ENCODE measurements at places on chromosomes 1 and 21.
A peak's percentile ranks its signal among the peaks of the same experiment; 100 is the strongest.

- no peak for DNase-seq
Measured at GRCh38 chr21:46002841-46003574, 21.4 kb downstream of the COL6A1 start.

DNA sequence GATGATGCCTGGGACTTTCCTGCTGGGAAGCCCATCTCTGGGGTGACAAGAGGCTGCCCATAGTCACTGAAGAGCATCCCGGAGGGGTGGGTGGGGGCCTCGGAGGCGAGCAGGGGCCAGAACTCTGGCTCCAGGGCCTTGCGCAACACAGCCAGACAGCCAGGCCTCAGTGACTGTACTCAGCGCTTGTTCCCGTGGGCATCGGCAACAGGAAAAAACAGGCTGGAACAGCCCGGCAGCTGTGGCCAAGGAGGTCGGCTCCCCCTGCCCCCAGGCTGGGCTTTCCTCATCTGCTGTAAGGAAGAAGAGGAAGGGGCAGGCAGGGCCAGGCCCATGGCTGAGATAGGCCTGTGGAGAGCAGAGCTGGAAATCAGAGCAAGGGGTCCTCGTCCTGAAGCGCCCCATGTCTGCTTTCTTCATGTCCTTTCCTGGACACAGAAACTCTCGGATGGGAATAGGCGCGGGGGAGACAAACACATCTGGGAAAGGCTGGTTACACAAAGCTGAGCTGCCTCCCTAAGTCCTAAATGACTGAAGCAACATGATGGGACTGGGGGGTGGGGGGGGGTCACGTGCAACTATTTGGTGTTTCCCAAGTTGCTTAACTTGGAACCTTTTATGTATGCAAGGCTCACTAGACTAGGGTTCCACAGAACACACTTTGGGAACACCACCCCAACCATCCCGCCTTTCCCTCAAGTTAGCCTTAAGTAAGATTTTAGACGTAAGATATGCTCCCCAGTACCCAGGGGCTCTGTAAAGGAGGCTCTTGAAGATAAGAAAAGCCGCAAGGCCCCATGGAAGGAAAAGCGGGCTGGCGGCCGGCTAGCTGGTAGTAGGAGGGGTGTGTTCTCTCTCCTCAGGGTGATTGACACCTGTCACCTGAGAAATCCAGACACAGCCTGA is 30.7 kb downstream of the HSPG2 start:
- DNase-seq, result no peak

DNA sequence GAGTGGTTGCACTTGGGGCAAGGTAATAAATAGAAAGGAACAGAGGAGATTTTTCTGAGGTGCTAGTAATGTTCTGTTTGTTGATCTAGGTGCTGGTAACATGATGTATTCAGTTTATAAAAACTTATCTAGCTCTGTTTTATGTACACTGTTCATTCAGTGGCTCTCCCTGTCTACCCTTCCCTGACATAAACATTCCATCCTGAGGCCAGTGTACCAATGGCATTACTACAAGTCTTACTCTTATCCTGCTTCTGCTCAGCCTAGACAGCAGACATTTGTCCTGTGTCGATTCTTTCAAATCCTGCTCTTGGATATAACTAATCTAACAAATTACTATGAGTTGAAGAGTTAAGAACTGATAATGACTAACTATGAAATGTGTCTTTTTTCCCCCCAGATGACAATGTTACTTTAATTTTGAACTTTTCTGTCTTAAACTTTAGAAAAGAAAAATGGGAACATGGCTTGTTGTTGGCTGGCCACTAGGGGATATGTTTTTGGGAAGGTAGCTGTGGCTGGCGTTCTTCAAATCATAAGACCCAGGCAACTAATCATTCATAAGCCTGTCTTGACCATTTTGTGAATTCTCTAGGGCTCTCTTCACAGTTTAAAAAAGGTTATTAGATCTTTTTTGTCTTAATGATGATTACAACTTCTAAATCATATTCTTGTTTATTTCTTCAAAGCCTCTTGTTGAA is 390.9 kb downstream of the PBX1 start:
- DNase-seq, result no peak

DNA sequence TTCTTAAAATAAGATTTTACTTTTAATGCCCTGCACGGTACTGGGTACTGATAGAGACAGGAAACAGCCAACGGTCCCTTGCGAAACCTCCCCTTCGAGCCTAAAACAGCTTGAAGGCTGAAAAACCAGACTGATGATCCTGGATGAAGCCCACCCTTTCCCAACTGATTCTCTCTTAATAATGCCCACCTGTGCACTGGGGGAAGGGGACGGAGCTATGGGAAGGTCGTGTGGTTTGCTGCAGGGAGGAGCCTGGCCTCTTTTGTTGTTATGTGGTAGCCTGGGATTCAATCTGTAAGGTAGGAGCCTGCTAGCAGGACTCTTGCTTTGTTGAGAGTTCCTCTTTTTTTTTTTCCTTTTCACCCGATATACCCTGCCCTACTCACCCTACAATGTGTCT is 25.6 kb downstream of the SAMSN1 start:
- no peak for DNase-seq

DNA sequence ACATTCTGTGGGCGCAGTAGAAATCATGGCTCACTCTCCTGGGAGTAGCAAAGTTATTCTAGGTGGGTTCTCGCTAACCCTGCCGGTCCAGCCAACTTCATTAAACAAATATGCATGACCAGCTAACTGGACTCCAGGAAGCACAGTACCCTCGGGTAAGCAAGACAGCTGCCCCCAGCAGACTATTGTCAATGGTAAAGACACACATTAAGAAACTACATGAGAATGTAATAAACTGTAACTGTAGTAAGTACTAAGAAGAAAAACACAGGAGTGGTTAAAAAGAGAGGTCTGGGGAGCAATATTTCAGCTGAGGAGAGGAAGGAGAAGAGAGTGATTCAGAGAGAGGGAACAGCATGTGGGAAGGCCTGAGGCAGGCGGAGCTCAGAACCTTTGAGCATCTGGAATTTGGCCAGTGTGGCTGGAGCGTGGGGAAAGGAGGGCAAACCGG is 7.4 kb downstream of the SLC2A5 start:
- DNase-seq, result no peak

DNA sequence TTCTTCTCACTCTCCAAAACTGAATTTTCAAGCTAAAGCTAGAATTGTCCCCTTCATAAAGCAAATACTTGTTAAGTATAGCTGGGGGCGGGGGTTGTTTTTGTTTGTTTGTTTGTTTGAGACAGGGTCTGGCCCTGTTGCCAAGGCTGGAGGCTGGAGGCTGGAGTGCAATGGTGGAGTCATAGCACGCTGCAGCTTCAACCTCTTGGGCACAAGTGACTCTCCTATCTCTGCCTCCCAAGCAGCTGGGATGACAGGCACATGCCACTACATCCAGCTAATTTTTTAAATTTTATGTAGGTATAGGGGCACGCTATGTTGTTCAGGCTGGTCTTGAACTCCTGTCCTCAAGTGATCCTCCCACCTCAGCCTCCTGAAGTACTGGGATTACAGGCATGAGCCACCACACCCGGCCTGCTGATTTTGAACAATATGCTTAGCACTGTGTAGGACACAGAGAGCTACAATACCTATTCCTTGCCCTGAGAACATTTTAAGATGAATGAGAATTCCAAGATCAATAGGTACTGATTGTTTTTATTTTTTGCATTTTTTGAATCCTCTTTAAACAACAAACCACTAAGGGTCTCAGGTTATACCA is 42.2 kb downstream of the PCNX2 start:
- no peak for DNase-seq

- DNase-seq, result no peak
Measured at GRCh38 chr21:29329406-29329805, 30.7 kb downstream of the BACH1 start.

GRCh38 chr1:175318633-175319032 is 126.1 kb upstream of the KIAA0040 start:
- DNase-seq, result no peak

- peak; percentile 8 for DNase-seq
Measured at GRCh38 chr1:215146240-215146975, 63.9 kb downstream of the KCNK2 start.

Data from left renal pelvis (tissue), 4 donors.